ENCODE measurements at places on chromosomes 13 and 19.
A peak's percentile ranks its signal among the peaks of the same experiment; 100 is the strongest.

DNA sequence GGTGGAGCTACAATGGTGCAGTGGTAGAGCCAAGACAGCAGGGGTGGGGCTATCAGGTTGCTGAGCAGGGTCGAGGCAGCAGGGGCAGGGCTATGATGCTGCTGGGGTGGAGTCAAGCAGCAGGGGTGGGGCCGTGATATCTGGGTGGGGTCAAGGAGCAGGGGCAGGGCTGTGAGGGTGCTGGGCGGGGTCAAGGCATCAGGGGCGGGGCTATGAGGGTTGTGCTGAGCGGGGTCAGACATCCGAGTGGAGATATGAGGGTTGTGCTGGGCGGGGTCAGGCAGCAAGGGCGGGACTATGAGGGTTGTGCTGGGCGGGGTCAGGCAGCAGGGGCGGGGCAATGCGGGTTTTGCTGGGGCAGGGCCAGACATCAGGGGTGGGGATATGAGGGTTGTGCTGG is 14.7 kb downstream of the HCN2 start:
- no peak for DNase-seq

DNA sequence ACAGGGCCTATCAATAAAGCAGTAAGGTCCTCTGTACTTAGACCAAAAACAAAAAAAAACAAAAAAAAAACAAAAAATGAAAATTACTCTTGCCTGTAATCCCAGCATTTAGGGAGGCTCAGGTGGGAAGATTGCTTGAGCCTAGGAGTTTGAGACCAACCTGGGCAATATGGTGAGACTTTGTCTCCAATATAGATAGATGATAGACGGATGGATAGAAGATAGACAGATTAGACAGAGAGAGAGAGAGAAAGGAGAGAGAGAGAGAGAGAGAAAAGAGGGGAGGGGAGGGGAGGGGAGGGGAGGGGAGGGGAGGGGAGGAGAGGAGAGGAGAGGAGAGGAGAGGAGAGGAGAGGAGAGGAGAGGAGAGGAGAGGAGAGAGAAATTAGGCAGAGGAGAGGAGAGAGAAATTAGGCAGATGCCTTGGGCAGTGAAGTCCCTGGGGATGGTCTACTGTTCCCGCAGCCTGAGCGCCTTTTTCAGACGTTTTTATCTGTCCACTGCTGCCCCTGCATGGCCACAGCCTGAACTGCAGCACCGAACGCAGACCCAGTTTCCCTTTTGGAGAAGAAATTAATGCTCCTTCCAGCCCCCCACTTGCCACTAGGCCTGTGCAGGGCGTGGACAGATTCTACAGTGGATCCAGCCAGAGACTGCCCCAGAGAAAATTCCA is 9.8 kb upstream of the ZNF627 start:
- peak; percentile 74 for DNase-seq

GRCh38 chr19:19176950-19177349 is 6.9 kb upstream of the MEF2B start:
- no peak for DNase-seq

GRCh38 chr13:45876781-45877180 is 25.2 kb upstream of the SIAH3 start:
- DNase-seq: no peak

DNA sequence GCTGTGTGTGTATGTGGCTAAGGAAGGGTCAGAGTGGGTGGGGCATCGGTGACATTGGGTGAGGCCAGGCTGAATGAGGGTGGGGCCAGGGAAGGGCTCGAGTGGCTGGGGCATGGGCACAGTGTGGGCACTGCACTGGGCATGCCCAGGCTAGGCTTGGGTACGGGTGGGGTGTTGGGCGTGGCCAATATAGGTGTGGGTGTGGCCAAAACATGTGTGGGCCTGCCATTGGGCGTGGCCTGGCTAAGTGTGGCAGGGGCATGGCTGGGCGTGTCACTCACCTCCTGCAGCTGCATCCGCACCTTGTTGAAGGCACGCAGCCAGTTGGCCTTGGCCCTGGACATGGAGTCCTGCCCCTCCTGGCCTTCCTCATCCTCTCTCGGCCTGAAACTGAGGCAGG is 33.2 kb downstream of the UNC13A start:
- DNase-seq: no peak

DNA sequence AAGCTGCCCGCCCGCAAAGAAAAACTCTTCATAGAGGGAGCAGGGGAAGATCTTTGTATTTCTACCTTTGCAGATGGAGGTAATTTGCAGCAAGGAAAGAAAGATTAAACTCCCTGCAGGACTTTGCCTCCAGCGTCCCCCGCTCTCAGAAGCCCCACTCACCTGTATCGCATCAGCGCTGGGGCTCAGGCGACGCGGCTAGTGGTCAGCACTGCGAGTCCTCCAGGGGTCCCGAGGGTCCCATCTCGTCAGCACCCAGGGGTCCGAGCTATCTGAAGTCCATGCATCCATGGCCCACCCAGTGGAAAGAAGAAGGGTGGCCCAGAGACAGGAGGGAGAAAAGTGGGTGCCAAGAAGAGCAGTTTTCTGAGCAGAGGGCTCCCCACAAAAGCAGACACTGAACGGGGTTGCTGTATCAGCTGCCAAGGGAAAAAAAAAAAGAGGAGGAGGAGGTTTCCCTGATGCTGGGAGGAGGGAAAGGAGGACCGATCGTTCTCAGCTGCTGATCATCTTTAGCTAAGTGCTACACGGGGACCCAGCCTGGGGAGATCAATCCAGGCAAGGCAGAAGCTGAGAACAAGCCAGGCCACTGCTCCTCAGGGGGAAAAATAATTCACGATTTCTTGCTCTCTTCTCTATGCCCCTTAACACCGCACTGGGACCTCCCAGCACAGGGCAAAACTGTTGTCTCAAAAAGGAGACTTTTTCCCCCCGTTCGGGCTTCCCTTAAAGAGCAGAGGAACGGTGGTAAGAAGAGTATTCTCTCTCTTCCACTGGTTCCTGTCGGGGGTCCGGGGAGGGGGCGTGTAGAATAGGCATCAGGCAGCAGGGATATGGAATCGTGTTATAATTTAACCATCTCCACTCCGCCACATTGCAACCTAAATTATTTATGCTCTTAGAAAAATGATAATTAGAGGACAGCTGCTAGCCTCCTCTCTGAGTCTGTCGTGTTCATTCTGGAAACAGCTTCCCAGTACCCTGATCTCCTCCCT is 117.7 kb upstream of the CACNA1A start:
- no peak for DNase-seq

GRCh38 chr19:1904860-1905109 is 414 bp upstream of the ADAT3 start:
- no peak for DNase-seq

DNA sequence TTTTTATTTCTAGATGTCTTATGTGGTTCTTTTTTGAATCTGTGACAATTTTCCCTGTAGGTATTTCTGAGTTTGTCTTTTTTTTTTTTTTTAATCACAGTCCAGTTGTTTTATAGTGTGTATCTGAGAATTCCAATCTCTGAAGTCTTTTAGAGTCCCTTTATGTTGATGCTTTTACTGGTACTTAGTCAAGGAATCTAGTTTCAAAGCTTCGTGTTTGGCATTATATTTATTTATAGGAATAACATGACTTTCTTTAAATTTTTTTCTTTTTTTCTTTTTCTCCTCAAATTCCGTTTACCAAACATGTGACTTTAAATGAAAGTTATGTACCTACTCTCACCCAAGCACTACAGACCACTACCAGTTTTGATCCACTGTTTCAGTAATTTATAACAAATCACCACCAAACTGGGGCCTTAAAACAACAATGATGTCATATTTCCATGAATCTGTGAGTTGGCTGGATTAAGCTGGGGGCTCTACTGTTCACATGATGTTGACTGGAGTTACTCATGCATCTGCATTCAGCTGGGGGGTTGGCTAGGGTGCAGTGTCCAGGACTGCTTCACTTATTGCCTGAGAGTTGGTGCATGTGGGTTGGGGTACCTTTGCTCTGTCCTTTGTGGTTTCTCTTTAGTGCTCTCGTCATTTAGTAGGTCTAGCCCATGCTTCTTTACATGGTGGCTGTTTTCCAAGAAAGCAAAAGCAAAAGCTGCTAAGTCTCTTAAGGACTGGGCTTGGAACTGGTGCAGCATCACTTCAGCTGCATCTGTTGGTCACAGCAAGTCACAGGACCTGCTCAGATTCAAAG is 22.3 kb downstream of the KCTD4 start:
- no peak for DNase-seq

DNA sequence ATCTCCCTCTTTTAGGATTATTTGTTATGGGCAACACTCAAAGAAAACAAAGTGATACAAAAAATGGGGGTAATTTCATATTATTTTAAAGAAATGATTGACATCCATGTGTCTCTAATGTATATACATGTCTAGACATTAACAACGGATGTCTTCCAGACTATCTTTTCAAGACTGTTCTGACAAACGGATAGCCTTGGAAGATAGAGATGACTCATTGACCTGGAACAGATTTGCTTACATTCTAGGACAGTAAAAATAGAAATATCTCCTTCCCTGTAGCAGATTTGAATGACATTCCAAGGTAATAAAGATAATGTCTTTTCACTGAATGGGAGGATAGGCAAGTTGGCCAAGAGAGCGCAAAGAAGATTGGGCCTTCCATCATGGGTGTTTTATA is 26.2 kb upstream of the SLITRK6 start:
- no peak for DNase-seq
